ENCODE measurements at places on chromosomes 5 and 9.

DNA sequence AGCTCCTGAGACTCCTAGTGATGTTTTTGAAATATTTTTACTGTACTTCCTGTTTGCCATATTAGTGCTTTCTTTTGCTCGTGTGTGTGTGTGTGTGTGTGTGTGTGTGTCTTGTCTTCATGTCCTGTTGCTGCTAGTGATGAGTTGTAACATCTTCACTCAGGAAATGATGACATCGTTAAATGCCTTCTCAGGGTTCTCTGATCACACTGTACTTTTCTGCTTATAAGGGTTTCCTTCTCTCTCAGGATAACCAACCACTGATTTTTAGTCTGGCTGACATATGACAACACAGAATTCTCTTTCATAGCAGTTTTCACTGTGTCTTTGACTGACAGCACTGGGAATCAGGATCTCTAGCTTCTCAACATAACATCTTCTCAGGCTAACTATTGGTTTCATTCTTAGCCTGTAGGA is 16.1 kb downstream of the SV2C start:
- peak; percentile 45 for DNase-seq
- no peak overlapping the region for H3K4me3 ChIP-seq
- no peaks in the 10 kb centered on the region for H3K4me1 ChIP-seq
- H3K27me3 ChIP-seq = no peaks in the 10 kb centered on the region
- H3K36me3 ChIP-seq = no peaks in the 10 kb centered on the region

- DNase-seq = no peak
- H3K4me1 ChIP-seq = no peaks in the 10 kb centered on the region
- H3K27me3 ChIP-seq = no peaks in the 10 kb centered on the region
- no peak overlapping the region for H3K4me3 ChIP-seq
- peaks cover 36% of the 10 kb centered on the region for H3K36me3 ChIP-seq
- no peak overlapping the region for H3K27ac ChIP-seq
These were observed 7.9 kb downstream of the RACK1 start for GRCh38 chr5:181235689-181236366.

GRCh38 chr5:1783216-1783554 is 16.5 kb downstream of the MRPL36 start:
- no peaks in the 10 kb centered on the region for H3K27me3 ChIP-seq
- no peaks in the 10 kb centered on the region for H3K36me3 ChIP-seq
- H3K27ac ChIP-seq = no peak overlapping the region
- no peak for DNase-seq
- no peak overlapping the region for H3K4me3 ChIP-seq

- DNase-seq = no peak
- no peak overlapping the region for H3K27ac ChIP-seq
- H3K27me3 ChIP-seq = no peaks in the 10 kb centered on the region
- H3K4me1 ChIP-seq = no peaks in the 10 kb centered on the region
- H3K36me3 ChIP-seq = no peaks in the 10 kb centered on the region
- H3K4me3 ChIP-seq = no peak overlapping the region
These were observed 161.4 kb downstream of the SLIT3 start for GRCh38 chr5:169139480-169140050.

GRCh38 chr5:999032-999501 is 9.5 kb upstream of the NKD2 start:
- no peaks in the 10 kb centered on the region for H3K36me3 ChIP-seq
- H3K27ac ChIP-seq = no peak overlapping the region
- no peaks in the 10 kb centered on the region for H3K27me3 ChIP-seq
- DNase-seq = no peak
- H3K4me1 ChIP-seq = peaks cover 16% of the 10 kb centered on the region
- H3K4me3 ChIP-seq = no peak overlapping the region

GRCh38 chr5:121108725-121109124 is 644.6 kb downstream of the PRR16 start:
- no peak for DNase-seq
- no peak overlapping the region for H3K4me3 ChIP-seq
- no peaks in the 10 kb centered on the region for H3K27me3 ChIP-seq
- H3K4me1 ChIP-seq = no peaks in the 10 kb centered on the region
- H3K27ac ChIP-seq = no peak overlapping the region
- H3K36me3 ChIP-seq = no peaks in the 10 kb centered on the region

- H3K4me1 ChIP-seq = no peaks in the 10 kb centered on the region
- H3K27me3 ChIP-seq = no peaks in the 10 kb centered on the region
- H3K4me3 ChIP-seq = no peak overlapping the region
- no peak for DNase-seq
- H3K27ac ChIP-seq = no peak overlapping the region
- no peaks in the 10 kb centered on the region for H3K36me3 ChIP-seq
These were observed 99.9 kb upstream of the ZNF618 start for GRCh38 chr9:113776194-113776593.

GRCh38 chr5:8538821-8539220 is 669.9 kb downstream of the MTRR start:
- H3K27me3 ChIP-seq = no peaks in the 10 kb centered on the region
- H3K4me1 ChIP-seq = no peaks in the 10 kb centered on the region
- no peaks in the 10 kb centered on the region for H3K36me3 ChIP-seq
- H3K27ac ChIP-seq = no peak overlapping the region
- H3K4me3 ChIP-seq = no peak overlapping the region

DNA sequence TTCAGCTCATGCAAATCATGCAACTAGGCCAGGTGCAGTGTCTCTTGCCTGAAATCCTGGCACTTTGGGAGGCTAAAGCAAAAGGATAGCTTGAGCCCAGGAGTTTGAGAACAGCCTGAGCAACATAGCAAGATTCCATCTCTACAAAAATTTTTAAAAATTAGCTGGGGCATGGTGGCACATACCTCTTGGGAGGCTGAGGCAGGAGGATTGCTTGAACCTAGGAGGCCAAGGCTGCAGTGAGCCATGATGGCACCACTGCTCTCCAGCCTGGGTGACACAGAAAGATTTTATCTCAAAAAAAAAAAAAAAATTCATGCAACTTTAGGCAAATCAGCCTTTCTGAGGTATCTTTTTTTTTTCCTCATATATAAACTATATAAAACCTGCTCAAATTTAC is 35.6 kb upstream of the CCNB1 start:
- H3K36me3 ChIP-seq = peaks cover 3% of the 10 kb centered on the region
- no peaks in the 10 kb centered on the region for H3K27me3 ChIP-seq
- no peak for DNase-seq
- no peaks in the 10 kb centered on the region for H3K4me1 ChIP-seq
- no peak overlapping the region for H3K27ac ChIP-seq

GRCh38 chr5:59171131-59171530 is 588.3 kb downstream of the RAB3C start:
- H3K27me3 ChIP-seq = no peaks in the 10 kb centered on the region
- H3K27ac ChIP-seq = no peak overlapping the region
- H3K36me3 ChIP-seq = no peaks in the 10 kb centered on the region
- no peak for DNase-seq

DNA sequence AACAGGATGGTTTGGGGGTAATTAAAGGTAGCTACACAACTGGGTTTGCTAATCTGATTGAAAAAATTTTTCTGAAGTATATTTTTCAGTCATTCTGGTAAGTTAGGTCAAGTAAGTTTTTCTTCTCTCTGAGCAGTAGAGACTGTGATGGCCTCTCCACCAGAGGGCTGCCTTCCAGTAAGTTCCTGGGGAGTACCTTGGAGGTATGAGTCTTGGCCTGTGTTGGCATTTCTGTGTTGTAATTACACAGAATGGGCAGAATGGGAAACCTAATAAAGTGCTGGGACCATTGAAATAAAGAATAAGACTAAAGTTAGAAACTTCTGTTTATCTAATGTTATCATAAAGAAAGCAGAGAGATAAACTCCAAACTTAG is 430.8 kb downstream of the ARHGEF28 start:
- H3K27me3 ChIP-seq = no peaks in the 10 kb centered on the region
- no peaks in the 10 kb centered on the region for H3K36me3 ChIP-seq

DNA sequence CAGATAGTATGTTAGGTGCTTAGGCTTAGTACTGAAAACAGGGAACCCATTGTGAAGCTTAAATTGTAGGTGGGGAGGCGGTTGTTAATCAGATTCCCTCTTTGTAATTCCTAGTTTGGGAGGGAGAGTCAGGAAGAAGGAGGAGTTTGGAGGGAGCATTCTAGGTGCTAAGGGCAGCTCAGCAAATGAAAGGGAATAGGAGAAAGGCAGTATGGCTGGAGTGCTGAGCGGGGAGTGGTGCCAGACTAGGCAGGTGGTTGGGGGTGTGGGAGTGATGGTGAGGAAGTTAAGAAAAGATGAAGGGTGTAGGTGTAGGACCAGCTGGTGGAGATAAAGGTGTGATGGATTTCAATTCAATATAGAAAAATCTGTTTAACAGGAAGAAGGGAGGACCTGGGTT is 11.1 kb upstream of the GARNL3 start:
- no peak overlapping the region for H3K27ac ChIP-seq
- no peak for DNase-seq
- H3K36me3 ChIP-seq = no peaks in the 10 kb centered on the region
- no peak overlapping the region for H3K4me3 ChIP-seq

DNA sequence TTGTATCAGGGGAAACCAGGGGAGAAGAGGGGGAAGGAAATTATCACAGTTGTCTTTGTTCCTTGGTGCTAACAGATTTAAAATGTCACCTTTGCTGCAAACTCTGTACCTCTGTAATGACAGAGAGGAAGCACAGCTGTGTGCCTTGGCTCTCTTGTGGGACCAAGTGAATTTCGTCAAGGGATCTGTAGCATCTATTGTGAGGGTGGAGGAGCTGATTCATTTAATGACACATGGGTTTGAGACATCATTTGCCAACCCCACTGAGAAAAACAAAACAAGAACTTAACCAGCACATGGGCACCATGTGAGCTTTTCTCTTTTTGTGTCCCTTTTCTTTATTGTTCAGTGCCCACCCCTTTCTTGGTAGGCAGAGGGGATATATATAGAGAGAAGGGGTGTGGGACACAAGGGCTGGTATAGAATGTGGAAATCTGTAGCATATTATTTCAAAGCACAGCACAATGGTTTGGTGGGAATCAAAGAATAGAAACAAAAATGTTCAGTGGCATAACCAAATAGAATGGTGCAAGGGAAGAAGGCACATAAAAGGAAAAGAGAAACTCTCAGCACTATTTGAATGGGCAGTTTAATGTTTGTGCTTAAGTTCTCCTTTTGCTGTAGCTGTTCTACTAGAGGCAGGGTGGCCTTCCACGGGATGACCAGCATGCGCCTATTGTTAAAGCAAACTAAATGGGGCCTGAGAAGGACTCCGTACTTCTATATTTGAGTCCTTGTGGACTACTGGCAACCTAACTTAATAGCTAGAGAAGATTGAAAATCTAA is 63.3 kb downstream of the LIX1 start:
- H3K27ac ChIP-seq = no peak overlapping the region
- no peaks in the 10 kb centered on the region for H3K36me3 ChIP-seq

DNA sequence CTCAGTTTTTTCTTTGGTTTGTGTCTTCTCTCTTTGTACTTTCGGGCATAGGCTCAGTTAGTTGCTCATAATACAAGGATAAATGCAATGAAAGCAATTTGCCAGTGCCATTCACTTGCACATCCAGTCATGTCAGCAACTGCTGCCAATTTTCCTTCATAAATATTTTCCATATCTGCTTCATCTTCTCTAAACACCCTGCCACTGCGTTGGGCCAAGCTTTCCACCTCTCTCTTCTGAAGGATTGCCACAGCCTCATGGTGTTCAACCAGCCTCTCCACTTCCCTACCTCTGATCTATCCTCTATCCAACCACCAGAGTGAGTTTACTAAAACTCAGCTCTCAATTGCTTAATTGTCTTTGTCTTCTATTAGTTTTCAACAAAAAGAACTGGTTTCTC is 192.5 kb upstream of the ZNF462 start:
- H3K36me3 ChIP-seq = no peaks in the 10 kb centered on the region
- H3K4me3 ChIP-seq = no peak overlapping the region
- no peak for DNase-seq
- no peaks in the 10 kb centered on the region for H3K4me1 ChIP-seq
- H3K27me3 ChIP-seq = no peaks in the 10 kb centered on the region

- no peaks in the 10 kb centered on the region for H3K27me3 ChIP-seq
- no peaks in the 10 kb centered on the region for H3K4me1 ChIP-seq
- H3K27ac ChIP-seq = no peak overlapping the region
These were observed 341.8 kb upstream of the KIF2A start for GRCh38 chr5:61964201-61964600.

- no peak overlapping the region for H3K4me3 ChIP-seq
- H3K4me1 ChIP-seq = no peaks in the 10 kb centered on the region
- no peaks in the 10 kb centered on the region for H3K36me3 ChIP-seq
- DNase-seq = no peak
- no peaks in the 10 kb centered on the region for H3K27me3 ChIP-seq
- H3K27ac ChIP-seq = no peak overlapping the region
These were observed 351.1 kb upstream of the RIOK2 start for GRCh38 chr5:97534166-97534565.

GRCh38 chr5:68271124-68271523 is 55.6 kb downstream of the PIK3R1 start:
- H3K4me3 ChIP-seq = peak overlapping the region; percentile 2
- DNase-seq = no peak
- H3K4me1 ChIP-seq = peaks cover 74% of the 10 kb centered on the region
- no peak overlapping the region for H3K27ac ChIP-seq

DNA sequence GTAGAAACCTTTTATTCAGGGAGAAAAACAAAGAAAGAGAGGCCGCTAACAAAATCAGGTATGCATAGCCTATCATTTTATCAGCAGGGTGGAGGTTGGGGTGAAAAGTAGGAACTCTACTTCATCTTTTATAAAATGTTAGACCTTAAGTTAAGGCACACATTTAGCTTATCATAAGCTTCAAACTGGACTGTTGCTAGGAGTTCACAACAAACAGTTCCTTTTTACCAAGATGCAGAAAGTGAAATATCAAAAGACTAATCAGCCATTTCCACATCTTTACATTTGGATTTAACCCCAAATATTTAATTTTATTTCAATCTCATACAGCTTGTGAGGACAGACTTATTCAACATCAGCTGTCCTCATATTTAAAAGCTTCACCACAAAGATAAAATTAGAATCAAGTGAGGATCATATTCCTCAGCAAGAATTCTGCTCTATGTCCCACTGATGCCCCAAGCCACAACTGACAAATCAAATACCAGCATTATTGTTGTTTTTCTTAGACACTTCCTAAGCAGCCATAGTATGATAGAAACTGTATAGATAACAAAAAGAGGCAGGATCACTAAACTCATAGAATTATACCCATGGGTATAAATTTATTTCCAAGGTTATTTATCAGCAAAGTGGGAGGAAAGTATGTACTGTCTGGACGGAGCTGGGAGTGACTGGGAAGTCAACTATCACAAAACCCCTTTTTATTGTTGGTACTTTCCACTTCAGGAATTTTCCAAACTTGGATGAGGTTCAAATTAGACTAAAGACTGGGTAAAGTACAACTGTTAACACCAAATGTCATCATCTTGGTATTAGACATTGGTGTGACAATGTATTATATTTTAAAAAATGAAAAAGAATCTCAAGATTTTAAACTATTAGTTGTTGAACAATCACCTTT is 29.9 kb upstream of the MYOT start:
- no peaks in the 10 kb centered on the region for H3K27me3 ChIP-seq
- DNase-seq = no peak
- no peak overlapping the region for H3K27ac ChIP-seq
- no peaks in the 10 kb centered on the region for H3K36me3 ChIP-seq
- H3K4me3 ChIP-seq = no peak overlapping the region
- H3K4me1 ChIP-seq = no peaks in the 10 kb centered on the region

- no peak overlapping the region for H3K4me3 ChIP-seq
- peak; percentile 43 for DNase-seq
- H3K36me3 ChIP-seq = no peaks in the 10 kb centered on the region
- no peak overlapping the region for H3K27ac ChIP-seq
- no peaks in the 10 kb centered on the region for H3K27me3 ChIP-seq
These were observed 203.9 kb downstream of the FRMD3 start for GRCh38 chr9:83334320-83334719.

- H3K36me3 ChIP-seq = no peaks in the 10 kb centered on the region
- no peak for DNase-seq
- peaks cover 6% of the 10 kb centered on the region for H3K4me1 ChIP-seq
These were observed 197.1 kb upstream of the TBCA start for GRCh38 chr5:77973253-77973609.

Data from naive thymus-derived CD4-positive, alpha-beta T cell (primary cell).